ENCODE measurements at places on chromosomes 1 and 21.

DNA sequence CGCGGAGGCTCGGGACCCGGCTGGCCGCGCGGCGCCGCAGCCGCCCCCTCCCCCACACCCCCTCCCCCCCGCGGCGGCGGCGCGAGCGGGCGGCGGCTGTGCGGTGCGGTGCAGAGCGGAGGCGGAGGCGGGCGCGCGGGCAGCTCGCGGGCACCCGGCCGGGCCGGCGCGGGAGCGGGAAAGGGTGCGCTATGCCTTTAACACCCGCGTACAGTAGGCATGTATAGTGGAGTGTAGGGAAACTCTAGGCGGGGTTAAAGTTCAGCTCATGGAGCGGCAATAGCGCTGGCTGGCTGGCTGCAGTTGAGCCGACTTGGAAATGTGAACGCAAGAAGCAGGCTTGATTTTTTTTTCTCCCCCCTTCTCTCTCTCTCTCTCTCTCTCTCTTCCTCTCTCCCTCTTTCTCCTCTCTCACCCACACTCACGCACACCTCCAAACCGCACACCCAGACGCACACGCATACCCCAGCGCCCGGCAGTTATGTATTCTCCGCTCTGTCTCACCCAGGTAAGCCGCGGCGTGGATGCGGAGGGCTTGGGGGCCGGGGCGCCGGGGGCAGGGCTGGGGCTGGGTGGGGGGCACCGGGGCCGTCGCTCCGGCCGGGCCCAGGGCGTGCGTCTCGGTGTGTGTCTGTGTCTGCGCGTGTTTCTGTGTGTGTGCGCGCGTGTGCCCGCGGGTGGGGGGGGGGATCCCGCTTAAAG lies at the start of gene NFIA:
TSS of gene NFIA (plus strand) at position 251 of the 702 bp plus-strand sequence.
- DNase-seq: no peak

GRCh38 chr1:52216907-52217458 lies 75.1 kb downstream of the ZFYVE9 start:
- no peak for DNase-seq

DNA sequence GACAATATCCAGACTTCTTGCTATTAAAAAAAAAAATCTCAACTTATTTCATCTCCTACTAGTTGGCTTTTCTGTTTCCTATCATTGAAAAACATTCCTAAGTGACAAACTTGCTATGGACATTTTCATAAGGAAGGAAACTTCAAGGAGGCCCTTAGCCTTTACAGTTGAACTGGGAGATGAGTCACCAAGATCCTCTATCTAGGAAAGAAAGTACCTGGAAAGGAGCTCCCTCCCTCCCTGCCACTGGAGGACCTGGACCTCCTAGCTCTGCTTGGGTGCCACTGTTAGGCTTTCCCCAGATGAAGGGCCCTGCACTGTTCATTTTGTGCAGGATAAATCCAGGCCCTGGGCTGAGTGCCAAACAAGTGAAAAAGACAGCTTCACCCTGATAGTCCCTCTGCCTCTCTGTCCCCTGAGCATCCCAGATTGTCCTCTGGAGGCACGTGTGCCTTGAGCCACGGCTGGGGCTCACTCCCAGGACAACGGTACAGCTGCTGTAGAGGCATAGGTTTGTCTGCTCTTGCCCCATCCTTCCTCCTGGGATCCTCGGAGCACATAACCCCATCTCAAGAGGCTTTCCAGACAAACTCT lies 40.2 kb upstream of the SOX13 start:
- DNase-seq: no peak

- no peak for DNase-seq
These were observed 57.0 kb downstream of the HLCS start for GRCh38 chr21:36909423-36909822.

GRCh38 chr1:18064534-18064933 lies 43.1 kb upstream of the IGSF21 start:
- DNase-seq: no peak
